ENCODE measurements at places on chromosomes 16 and 17. TPM values are rescaled to one million over a fixed set of nuclear protein-coding genes. Genes with fewer than 3 reads are reported as not detected.

- DNase-seq: no peak
Observed at GRCh38 chr16:72278301-72278700, 106.3 kb upstream of the PMFBP1 start.

DNA sequence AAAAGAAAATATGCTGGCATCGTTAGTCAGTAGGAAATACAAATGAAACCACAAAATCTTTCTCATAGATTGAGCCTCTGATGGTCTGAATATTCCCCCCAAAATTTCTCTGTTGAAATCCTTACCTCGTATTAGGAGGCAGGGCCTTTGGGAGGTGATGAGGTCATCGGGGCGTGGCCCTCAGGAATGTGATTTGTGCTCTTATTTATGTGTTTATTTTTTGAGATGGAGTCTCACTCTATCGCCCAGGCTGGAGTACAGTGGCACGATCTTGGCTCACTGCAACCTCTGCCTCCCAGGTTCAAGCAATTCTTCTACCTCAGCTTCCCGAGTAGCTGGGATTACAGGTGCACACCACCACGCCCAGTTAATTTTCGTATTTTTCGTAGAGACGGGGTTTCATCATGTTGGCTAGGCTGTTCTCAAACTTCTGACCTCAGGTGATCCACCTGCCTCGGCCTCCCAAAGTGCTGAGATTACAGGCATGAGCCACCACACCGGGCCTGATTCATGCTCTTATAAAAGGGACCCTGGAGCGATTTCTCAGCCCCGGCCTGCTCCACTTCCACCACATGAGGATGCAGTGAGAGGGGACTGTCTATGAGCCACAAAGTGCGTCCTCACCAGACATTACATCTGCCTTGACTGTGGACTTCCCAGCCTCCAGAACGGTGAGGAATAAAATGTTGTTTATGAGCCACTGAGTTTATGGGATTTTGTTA lies 53.1 kb downstream of the DNAH17 start:
- DNase-seq: no peak

- no peak for DNase-seq
Observed at GRCh38 chr17:13646411-13646810, 44.7 kb upstream of the HS3ST3A1 start.

GRCh38 chr17:47703191-47703591 lies 9.2 kb downstream of the TBKBP1 start:
- DNase-seq: no peak

- no peak for DNase-seq
Observed at GRCh38 chr17:72139212-72139611, 18.4 kb downstream of the SOX9 start.

The MIEF2 gene
- total RNA-seq: 9.5 TPM

The HOXB6 gene
- 22.7 TPM for total RNA-seq

The CLDN7 gene
- total RNA-seq: 3.0 TPM

Measured in omental fat pad (tissue), 4 donors.